CD4-positive, alpha-beta memory T cell (primary cell): ENCODE measurements at places on chromosomes 13 and 19.

- DNase-seq, result no peak
Measured at GRCh38 chr13:110475117-110475516, 86.4 kb downstream of the RAB20 start.

GRCh38 chr13:51612867-51613266, 28.6 kb downstream of the WDFY2 start:
- DNase-seq, result no peak

DNA sequence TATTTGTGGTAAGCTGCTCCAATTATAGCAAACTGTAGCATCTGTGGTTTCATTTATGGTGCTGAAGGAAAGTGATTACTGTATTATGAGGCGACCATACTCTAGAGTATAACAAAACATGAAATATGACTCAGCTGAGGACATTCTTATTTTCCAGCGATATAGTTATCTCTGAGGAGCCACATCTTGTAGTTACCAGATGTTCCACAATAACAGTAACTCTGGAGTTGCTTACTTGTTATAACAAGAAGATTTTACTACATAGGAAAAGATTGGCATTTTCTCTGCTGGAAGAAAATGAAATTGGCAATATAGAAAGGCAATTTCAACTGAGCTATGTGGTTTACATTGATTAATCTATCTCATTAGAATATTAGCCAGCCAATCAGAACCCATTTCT, 1634.2 kb downstream of the PCDH9 start:
- no peak for DNase-seq

GRCh38 chr13:57857945-57858344, 226.4 kb downstream of the PCDH17 start:
- no peak for DNase-seq

GRCh38 chr13:109700176-109700575, 86.2 kb downstream of the IRS2 start:
- no peak for DNase-seq

DNA sequence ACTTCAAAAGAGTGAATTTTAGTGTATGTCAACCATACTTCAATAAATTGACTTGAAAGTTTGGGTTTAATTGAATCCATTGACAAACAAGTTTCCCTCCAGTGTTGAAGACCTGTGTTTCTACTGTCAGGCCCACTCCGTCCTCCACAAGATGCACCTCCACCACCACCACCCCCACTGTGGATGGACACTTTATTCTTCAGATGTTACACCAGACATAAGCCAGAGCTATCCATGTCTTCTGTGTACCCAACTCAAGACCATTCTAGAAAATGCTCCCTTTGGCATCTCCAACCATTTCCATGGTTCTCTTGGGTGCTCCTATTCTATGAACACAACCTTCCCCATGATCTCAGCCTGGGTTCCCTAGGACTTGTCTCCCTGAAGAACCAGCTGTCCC, 207.0 kb downstream of the COL4A1 start:
- no peak for DNase-seq

- no peak for DNase-seq
Measured at GRCh38 chr13:22220151-22221135, 549.6 kb downstream of the FGF9 start.

DNA sequence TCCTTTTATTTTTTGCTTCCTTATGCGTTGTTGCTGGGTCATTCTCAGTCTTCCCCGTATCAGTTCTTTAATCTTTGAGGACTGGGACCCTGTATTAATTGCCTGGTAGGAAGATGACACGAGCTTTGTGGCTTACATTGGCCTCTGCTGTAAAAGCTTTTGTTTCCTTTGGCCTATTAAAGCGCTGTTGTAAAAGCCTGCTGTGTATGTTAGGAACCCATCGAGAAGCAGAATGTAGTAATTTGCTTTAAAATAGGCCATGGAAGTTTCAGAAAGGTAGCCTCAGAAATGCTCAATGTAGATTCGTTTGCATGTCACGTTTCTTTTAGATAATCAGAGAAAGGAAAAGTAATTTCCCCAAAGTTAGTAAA, 257.5 kb upstream of the STARD13 start:
- DNase-seq, result no peak

DNA sequence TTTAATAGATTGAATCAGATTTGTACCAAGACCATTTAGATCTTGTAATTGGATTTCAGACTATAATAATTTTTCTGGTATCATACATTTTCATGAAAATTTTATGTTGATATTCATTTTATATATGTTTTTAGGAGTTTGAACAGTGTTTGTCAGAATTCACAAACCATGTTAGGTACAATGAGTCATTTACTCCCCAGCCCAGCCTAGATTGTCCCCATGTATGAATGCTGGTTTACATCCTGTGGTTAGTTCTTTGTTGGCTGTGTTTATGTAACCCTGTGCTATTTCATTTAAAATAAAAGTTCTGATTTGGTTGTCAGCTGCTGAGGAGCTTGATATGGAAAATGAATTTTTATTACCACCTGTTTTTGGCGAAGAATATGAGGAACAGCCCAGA, 96.7 kb downstream of the GJA3 start:
- DNase-seq, result no peak

DNA sequence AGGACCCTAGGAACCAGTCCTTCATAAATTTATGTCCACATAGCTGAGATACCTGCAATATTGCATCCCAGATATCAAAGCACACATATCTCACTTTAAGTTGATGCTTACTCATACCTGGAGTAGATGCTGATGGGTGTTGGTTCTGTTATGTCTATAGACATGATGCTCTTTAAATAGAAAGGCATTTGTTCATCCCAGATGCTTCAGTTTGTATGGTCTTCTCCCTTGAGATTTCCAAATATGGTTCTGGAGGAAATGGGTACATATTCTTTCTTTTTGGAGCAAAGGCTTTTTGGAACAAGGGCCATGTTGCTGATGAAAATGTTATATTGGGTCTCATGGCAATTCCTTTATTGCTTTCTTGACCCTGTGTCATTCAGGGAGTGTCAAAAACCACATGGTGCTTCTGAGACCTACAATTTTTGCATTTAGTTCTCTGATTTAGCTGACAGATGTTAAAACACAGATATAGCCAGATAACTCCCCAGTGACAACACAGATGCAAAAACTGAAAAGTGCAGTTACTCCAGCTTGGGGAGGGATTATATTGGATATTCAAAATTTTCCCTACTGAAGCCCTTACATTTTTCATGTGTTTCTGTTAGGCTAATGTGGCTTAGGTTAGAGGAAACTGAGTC, 211.4 kb downstream of the KCNRG start:
- no peak for DNase-seq

DNA sequence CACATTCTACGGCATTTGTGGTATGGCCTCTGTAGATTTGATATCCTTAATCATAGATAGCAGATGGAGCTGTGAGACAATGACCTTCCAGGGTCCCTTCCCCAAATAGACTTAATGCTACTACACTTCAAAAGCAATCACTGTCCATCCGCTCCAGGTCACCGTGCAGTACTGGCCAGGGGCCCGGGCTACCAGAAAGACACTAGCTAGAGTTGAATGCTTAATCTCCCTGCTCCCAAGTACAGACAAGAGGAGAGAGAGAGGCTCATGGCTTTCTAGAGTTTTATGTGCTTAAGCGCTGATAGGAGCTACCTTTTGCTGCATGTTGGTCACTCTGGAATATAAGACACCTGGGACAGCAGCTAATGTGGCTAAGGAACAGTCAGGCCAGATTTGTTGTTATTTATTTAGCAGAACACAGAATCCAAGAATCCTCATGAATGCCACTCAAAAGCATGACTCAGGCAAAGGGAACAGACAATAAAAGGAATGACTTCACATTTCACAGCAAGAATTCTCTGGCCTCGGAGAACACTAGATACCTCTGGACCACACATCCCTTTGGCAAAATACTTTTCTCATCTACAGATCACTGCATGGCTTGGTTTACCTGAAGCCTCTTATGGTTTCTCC, 165.0 kb downstream of the LACC1 start:
- DNase-seq, result no peak

GRCh38 chr13:94053986-94054593, 425.4 kb downstream of the DCT start:
- no peak for DNase-seq

GRCh38 chr13:51287758-51288157, 51.7 kb upstream of the SERPINE3 start:
- no peak for DNase-seq

- no peak for DNase-seq
Measured at GRCh38 chr13:94122300-94122915, 357.1 kb downstream of the DCT start.
